Brain pericyte (primary cell): ENCODE measurements at places on chromosomes 1 and 21.

DNA sequence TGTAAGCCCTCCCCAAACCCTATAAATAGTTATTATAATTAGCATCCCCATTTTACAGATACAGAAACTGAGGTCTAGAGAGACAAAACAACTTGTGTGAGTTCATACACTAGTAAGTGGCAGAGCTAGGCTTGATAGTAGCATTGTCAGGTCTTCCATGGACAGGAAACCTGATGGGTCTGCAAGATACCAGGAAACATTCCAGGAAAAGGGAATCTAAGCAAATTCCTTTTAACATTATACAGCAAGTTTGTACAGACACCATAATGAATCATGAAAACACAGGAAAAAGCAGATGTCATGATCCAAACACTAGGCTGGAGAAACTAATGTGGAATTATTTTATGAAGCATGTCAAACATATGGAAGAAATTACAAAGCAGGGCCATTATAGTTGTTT, 89.1 kb upstream of the KCNK2 start:
- no peak for DNase-seq

DNA sequence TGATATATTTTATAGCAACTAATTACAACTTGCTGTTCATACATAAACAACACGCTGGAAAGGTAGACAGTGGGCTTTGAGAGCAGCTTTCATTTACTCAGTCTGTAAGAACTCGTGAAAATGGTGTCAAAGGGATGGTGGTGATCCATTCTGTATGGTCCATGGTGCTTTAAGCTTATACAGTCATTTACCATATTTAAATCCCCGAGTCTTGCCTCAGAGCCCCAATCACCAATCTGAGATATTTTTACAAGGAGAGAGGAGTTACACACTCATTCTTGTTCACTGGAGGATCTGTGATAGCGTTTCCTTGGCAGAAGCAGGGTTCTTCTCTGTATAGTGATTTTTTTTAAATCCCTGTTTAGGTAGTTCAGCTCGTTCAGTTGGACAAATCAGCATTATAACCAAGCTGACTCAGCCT, 694.6 kb downstream of the USP25 start:
- no peak for DNase-seq

GRCh38 chr1:194629011-194629410, 1442.6 kb upstream of the B3GALT2 start:
- DNase-seq: no peak

DNA sequence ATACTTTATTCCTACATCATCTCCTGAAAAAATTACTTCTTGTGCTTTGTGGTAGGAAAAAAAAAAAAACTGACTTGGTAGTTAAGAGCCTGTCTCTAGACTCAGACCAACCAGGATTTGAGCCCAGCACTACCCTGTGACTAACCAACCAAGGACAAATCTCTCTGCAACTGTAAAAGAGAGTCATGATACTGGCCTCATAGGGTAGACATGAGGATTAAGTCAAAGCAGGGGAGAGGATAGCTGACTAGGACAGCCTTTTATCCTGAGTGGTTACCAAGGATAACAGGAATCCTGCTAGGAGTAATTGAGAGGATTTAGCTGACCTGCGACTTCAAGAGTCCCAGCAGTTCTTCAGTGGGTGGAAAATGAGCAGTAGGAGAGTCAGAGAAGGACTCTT, 112.8 kb downstream of the C1orf21 start:
- DNase-seq: no peak

DNA sequence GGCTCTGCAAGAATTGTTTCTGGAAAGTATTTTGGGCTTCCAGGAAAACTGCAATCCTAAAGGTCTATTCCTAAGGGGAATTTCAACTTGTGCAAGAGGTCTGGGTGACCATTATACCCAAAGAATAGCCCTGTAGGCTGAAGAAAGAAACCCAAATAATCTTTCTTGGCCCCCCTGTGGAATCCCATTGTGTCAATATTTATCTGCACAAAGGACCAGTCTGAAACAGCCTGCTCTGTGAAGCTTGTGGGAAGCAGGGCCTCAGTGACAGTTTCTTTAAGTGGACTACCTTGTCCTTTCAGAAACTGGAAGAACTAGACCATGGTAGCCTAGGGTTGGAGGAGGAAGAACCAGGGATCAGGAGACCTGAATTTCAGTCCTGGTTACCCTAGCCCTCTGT, 58.4 kb upstream of the HSD17B7 start:
- DNase-seq: no peak

GRCh38 chr21:46468108-46468774, 9.6 kb downstream of the DIP2A start:
- no peak for DNase-seq

DNA sequence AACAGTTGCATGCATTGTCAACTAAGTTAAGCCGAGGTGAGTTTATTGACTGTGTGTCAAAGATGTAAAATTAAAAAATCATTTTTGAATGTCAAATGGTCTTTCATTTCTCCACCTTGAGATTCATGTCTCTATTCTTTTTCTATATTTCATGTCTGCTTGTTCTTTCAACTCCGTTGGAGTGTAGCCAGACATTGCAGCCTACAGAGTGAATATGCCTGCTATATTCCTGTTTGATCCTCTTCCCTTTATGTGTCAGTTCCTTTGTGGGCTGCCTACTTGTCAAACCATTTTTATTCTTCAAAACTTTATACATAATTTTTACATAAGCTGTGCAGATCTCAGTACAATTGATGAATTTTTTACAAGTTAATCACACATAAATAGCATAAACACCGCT, 1325.8 kb upstream of the PRMT6 start:
- no peak for DNase-seq

GRCh38 chr1:152043870-152044269, 7.1 kb upstream of the S100A11 start:
- DNase-seq: no peak
